ENCODE measurements at places on chromosomes 5 and 9. TPM values are rescaled to one million over a fixed set of nuclear protein-coding genes. Genes with fewer than 3 reads are reported as not detected.

Gene VCAN
- total RNA-seq, result 31.6 TPM

Gene PTGER4
- 20.5 TPM for total RNA-seq

DNA sequence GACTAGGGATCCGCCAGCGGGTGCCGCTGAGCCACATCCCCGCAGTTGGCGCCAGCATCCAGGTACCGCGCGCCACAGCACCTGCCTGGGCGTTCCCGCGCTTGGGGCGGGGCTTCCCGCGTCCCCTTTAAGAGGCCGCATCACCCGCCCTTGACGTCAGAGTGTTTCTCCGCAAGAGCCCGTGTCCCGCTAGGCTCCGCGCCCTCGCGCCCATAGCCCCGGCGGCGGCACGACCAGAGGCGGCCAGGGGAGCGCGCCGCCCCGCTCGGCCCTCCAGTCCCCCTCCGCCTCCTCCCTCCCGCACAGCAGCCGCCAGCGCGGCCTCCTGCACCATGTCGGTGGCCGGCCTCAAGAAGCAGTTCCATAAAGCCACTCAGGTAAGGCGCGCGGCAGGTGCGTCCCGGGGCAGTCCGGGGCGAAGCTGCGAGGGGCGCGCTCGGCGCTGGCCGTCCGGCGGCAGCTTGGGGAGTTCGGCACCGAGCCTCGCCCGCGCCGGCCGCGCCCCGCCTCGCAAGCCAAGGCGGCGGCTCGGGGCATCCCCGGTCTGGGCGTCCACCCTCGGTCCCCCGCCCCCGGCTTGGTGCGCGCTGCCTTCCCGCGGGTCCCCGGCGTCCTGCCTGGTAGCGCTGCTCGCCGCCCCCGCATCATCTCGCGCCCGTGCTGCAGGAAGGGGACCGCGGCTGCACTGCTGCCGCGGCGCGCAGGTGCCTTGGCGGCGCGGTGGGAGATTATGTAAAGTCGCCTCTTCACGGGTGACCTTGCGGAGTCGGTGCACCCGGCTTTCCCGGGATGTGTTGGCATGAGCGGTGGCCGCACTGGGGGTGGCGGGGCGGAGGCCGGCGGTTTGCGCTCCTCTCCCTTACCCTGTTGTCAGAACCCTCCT is at the start of gene SH3GL2:
SH3GL2 (plus strand) TSS at position 156 of the 883 bp plus-strand sequence.
- no peak for DNase-seq

DNA sequence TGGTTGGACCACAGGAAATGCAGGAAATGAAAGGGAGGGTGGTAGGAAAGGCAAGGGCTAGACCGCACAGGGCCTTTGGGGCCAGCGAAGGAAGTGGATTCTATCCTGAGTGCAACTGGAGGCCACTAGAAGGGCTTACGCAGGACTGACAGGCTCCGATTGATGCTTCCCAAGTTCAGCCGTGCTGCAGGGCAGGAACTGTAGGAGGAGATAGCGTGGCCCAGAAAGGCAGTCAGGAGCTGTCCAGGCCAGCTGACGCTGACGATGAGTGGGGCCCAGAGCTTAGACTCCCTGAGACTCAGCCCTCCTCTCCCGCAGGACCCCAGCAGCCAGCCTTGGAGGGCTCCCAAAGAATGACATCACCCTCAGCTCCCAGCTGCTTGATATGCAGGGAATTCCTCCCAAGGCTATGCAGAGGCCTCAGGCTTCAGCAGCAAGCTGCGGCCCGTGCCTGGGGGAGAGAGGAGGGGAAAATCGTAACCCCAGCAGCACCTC is 48.8 kb downstream of the KCNIP1 start:
- peak; percentile 36 for DNase-seq

DNA sequence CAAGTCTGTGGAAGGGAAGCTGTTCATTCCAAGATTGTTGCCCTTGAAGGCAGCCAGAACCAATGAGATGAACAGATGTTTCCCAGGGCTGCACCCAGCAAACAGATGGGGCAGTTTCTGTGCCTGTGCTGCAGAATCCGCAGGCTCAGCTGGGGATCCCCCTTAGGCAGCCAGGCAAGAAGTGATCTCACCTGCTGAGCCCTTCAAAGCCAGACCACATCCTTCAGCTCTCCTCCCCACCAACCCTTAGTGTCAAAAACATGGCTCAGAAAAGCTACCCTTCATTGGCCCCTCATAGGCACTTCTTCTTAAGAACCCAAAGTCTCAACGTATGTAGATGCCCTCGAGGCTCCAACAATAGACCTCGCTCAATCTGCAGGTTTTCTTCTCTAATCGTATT is 626.7 kb downstream of the CCDC171 start:
- no peak for DNase-seq

DNA sequence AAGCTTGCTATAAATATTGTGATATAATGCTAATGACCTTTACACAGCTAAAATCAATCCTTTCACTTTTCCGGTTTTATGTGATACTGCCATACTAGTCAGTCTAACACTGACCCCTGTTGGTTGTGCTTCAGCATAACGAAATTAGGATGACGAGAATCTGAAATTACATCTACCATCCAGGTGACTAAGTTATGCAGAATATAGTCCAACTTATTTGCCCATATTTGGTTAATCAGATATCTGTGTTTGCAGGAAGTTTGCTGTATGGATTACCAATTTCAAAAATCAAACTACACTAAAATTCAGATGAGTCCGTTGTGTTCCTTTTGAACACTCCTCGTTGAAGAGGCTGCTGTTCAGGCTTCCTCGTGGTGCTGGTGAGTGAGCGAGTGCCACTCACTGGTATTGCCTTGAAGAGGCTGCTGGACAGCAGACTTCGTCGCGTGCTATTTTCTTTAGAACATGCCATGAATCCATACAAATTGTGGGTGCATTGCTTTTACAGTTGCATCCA is 32.5 kb downstream of the TENT4A start:
- no peak for DNase-seq
